ENCODE measurements at places on chromosomes 1 and 21.

- DNase-seq: no peak
Observed at GRCh38 chr1:243725075-243725474, 125.0 kb downstream of the AKT3 start.

DNA sequence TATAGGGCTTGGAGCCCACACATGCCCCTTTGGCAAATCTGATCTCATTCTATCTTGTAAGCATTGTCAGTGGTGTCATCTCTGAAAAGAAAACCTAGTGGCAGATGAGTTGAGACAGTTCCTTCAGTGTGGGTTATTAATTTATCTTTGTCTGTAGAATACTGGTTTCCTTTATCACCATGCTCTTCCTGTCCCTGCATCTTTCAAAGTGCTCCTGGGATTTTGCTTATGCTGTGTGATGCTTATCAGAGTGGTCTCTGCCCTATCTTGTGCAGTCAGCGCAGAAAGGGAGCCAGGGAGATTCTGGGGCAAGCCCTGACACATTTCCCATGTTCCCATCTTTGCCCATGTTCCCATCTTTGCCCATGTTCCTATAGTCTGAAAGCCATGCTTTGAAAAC, 402.9 kb downstream of the RWDD3 start:
- DNase-seq: no peak

- no peak for DNase-seq
Observed at GRCh38 chr1:89065079-89065868, at the start of gene GBP1. Gene GBP1 (minus strand): TSS chr1:89065208. CDS start chr1:89063234, 1,974 bp downstream.

- no peak for DNase-seq
Observed at GRCh38 chr1:212685429-212685828, 14.2 kb downstream of the BATF3 start.

DNA sequence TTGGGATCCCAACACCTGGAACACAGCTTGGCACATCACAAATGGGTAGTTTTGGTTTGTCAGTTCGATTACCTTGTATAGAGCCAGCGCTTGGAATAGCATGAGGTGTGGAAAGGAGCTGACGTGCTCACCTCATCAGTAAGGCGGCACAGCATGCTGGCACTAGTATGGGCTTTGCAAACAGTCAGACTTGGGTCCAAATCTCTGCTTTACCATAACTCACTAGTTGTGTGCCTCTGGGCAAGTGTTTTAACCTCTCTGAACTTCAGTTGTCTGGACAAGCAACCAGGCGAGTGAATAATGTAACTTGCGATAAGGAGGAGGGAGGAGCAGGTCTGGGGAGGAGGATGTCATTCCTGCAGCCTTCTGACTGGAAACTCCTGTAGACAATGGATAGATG, 26.3 kb upstream of the NEK2 start:
- no peak for DNase-seq

GRCh38 chr1:155472491-155473083, 90.0 kb downstream of the ASH1L start:
- DNase-seq: no peak

DNA sequence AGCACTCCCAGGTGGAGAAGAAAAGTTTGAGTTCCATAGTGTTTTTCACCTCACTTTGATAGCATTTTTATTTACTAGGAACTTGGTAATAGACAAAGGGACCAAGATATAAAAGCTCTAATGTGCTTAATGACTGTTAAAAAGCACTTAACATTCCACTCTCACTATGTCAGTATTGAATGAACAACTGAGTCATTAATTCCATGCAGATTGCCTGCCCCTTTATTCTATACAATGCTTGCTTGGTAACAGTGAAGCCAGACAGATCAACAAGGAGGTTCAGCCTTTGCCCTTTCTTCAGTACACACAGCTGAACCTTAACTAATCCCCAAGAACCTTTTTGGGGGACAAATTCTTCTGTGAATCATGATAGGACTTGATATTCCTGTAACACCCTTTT, 425.5 kb downstream of the NUF2 start:
- DNase-seq: no peak

DNA sequence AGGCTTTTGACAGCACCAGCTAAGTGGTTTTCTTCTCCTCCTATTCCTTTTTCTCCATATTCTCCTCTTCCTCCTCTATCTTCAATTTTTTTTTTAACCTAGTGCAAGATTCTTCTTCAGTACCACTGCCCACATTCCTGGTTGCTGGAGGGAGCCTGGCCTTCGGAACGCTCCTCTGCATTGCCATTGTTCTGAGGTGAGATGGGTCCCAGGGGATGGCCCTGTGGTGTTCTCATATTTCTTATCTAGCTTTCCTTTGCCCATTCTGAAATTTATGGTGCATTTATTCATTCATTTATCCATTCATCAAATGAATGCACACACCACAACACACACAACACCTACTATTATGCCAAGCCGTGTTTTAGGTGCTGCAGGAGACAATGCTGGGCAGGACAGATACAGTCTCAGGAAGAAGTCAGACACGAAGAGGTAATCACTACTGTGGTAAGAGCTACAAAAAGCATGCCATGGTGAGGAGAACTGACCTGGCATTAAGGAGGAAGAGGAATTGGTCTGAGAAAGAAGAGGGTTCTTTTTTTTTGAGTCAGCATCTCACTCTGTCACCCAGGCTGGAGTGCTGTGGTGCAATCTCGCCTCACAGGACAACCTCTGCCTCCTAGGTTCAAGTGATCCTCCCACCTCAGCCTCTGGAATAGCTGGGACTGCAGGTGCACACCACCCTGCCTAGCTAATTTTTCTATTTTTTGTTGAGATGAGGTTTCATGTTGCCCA, 47.5 kb upstream of the TDRD10 start:
- DNase-seq: no peak

GRCh38 chr1:178493301-178493741, 3.4 kb downstream of the CLEC20A start:
- DNase-seq: no peak

GRCh38 chr1:156268336-156268735, 14.3 kb downstream of the SMG5 start:
- DNase-seq: no peak

DNA sequence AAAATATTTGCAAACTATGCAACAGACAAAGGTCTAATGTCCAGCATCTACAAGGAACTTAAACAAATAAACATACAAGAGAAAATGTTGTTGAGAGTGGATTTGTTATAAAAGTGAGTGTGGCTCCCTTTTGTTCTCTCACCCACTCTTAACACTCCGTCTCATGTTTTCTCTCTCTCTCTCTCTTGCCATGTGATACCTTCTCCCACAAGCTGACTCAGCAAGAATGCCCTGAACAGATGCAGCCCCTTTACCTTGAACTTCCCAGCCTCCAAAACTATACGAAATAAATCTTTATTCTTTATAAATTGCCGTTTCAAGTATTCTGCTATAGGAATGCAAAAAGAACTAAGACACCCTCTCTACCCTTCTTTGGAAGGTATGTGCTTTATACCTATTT, 234.1 kb downstream of the ADGRL2 start:
- no peak for DNase-seq

DNA sequence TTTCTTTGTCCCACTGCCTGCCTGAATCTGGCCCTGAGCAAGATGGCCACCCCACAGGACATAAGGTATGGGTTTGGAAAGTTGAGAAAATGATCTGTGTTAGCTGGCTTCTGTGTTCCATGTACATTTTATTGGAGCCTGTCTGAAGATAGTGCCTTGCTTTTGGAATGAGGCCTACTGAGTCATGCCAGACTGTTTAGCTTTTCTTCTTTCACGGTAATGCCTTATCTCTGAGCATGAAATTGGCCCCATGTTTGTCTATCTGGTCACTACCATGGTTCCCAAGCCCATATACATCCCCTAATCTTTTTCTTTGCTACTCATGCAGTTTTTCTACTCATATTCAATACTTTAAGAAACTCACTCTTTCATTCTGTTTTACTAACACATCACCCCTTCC, 85.1 kb upstream of the LMO4 start:
- DNase-seq: no peak

GRCh38 chr1:180956028-180956640, 43.4 kb downstream of the KIAA1614 start:
- no peak for DNase-seq

DNA sequence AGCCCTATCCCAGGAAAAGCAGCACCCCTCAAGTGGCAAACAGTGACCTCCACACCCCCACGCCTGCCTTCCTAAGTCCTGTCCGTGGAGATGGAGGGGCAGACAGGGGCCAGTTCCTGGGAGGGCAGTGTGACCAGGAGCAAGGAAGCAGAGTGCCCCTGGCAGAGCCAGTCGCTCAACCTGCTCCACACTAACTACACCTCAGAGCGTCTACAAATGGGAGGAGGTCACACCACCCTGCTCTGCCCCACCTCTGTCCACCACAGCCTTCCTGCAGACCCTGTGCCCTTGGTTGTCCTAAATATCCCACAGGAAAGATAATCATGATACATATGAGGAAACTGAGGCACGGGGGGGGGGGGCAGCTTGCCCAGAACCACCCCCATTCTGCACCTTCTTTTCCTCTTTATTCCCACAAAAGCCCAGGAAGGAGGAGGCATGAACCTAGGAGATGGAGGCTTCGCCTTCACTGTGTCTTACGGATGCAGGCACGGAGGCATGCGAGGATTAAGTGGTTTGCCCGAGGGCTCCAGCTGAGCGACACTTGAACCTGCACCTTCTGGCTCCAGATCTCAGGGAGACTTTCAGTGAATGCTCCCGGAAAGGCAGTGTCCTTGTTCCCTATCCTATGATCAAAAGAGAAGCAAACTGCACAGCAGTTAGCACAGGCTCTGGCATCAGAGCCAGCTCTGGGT, 42.7 kb upstream of the SELENON start:
- DNase-seq: no peak

GRCh38 chr1:201535046-201535918, 3.6 kb upstream of the NAV1 start:
- DNase-seq: no peak

DNA sequence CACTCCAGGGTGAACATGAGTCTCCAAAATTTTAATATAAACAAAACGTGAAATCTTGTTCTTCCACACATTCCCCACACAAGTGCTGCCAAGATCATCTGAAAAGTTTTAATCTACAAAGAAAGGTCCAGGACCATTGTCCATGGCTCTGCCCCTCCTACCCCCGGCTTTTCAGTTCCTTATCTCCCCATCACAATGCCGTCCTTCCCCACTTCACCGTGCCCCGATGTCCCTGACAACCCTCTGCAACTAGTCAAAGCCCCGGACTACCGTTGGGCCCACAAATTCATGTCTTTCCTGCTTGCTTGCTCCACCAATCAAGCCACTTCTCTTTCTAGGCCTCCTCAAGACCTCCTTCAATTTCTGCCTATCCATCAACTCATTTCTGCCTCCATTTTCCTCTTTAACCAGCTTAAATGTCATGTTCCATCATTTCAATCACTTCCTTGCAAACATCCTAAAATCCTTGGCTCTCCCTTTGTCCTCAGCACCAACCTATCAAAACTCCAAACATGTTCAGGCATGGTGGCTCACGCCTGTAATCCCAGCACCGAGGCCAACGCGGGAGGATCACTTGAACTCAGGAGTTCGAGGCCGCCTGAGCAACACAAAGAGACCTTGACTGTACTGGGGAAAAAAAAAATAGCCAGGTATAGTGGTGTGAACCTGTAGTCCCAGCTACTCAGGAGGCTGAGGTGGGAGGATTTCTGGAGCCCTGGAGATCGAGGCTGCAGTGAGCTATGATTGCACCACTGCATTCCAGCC, 14.0 kb upstream of the BMP8B start:
- DNase-seq: no peak

GRCh38 chr1:178092878-178093493, 918 bp upstream of the RASAL2 start:
- no peak for DNase-seq

- DNase-seq: no peak
Observed at GRCh38 chr1:24117722-24118409, 5.9 kb upstream of the MYOM3 start.

- no peak for DNase-seq
Observed at GRCh38 chr1:78911956-78912880, 94.3 kb downstream of the ADGRL4 start.

GRCh38 chr1:241934866-241935265, 22.7 kb upstream of the BECN2 start:
- no peak for DNase-seq

DNA sequence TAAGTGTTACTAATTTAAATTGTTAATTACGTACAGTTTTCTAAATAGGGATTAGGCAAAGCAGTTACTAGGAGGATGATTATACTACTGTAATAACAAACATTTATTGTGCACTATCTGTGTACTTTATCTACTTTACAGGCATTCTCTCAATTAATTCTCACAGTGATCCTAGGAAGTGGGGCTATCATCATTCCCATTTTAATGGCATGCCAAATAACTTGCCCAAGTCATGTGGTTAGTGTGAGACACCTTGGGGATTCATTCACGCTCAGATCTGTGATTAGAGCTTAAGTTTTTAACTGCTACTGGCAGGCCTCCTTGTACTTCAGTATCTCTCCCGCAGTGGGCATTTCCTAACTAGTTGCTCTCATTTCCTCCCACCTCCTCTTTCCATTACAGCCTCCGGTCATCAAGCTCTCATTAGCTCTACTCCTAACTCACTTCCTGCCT, 11.5 kb downstream of the PHLDA3 start:
- DNase-seq: no peak

GRCh38 chr1:224683936-224684335, 67.8 kb downstream of the CNIH3 start:
- DNase-seq: no peak

GRCh38 chr1:18123467-18123992, 15.9 kb downstream of the IGSF21 start:
- DNase-seq: no peak

DNA sequence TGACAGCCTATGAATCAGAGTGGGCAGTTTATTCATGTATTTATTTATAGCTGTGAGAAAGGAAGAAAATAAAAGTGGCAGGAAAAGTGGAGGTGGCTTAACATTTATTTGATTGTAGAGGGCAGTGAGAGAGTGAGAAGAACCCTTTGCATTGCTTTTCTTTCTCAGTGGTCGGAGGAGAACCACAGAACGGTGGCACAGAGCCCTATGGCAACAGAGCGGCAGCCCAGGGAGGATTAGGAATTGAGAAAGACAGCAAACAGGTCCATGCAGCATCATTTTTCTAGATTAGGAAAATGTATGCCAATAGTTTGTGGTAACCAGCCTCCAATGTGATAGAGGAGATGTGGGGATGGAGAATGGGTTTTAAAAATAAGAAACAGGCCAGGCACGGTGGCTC, 53.1 kb downstream of the NMNAT2 start:
- no peak for DNase-seq

DNA sequence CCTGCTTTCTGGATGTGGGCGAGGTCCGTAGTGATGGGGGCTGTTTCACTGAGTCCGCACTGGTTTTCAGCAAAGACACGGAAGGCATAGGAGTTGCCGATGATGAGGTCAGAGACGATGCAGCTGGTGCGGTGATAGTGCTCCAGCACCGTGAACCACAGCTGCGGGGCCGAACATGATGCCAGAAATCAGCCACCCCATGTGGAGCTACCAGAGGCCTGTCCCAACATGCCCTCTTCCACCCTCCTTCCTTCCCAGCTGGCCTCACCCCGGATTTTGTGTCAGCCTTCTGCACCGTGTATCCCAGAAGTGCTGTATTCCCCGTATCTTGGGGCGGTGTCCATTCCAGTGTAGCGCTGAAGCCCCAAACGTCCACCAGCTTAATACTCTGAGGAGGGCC, 10.0 kb downstream of the MYBPHL start:
- no peak for DNase-seq

GRCh38 chr1:27141266-27142003, 13.5 kb downstream of the SLC9A1 start:
- no peak for DNase-seq
